ENCODE measurements at places on chromosomes 7 and 10.

DNA sequence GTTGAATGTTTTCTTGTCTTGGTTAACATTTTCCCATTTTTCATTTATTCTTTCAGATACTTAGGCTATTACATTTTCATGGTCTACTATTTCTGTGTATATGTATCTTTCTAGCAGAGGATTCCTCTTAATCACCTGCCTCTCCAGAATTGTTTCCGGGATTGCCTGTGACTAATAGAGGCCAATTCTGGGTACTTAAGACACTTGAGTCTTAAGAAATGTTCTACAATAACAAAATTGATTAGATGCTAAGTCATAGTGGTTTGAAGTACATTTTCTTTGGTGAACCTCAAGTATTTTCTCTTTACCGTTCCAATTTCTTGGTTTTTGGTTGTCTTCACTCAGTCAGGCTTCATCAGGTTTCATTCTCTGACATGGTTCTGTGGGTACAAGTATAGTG is 26.4 kb downstream of the BBS9 start:
- DNase-seq = no peak

DNA sequence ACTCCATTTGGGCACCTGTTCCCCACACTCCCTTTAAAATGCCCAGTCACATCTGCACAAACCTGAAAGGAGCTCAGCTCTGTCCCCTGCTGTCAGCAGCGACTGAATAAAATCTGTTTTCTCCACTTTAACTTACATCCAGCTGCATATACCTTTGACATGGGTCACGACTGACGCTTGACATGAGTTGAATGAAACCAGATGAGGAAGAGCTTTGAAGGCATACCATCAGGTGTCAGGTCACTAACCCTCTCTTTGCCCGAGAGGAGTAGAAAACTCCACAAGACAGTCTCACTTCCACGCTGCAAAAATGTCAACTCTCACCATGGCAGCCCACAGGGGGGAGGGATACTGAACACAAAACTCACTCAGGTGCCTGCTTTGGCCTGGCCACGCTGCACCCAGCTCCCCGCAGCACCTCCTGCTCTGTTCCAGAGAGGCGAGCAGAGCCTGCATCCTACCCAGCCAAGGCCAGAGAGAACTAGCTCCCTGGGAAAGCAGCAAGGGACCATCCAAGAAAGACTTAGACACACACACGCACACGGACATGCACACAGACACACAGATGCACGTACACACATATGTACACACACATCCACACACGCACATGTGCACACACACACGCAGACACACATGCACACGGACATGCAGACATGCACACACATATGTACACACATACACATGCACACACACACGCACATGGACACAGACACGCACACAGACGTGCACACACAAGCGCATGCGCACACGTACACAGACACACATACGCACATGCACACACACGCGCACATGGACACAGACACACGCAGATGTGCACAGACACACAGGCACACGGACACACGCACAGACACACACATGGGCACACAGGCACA is 191.0 kb downstream of the MAD1L1 start:
- no peak for DNase-seq

DNA sequence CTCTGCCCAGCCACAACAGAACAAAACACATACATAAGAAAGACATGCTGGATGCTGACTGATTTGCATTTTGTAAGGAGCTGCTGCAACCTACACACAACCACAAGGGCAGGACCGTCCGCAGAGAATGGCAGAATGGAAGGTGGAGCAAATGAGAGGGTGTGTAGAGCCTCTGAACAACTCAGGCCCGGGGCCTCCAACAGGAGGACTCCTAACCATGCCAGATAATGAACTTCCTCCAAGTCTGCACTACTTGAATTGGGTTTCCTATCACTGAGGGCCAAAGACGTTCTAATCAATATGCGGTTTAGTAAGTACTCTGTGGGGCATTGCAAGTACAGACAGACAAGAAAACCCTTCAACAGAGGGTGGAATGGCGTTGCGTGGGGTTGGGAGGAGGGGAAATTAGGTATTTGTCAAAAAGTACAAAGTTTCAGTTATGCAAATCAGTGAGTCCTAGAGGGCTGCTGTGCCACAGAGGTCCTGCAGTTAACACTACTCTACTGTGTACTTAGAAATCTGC is 14.6 kb downstream of the VOPP1 start:
- DNase-seq = peak; percentile 35

DNA sequence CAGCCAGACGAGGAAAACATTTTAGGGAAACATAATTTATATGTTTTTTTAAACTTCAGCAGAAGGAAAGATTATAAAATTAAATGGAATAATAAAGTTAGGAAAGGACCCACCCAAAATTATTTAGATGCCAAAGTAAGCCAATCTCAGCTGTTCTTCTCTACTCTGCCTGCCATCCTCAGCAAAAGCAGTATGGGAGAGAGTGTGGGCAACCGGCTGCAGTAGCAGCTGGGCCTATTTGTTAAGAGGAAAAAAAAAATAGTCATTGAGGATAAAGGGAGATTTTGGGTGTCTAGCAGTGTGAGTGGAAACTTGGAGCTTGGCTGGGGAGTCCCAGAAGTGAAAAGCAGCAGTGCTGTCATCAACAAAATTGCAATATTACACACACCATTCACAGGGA is 15.4 kb downstream of the SEMA3E start:
- DNase-seq = no peak

- no peak for DNase-seq
Measured at GRCh38 chr10:58979711-58980110, 196.7 kb upstream of the PHYHIPL start.

DNA sequence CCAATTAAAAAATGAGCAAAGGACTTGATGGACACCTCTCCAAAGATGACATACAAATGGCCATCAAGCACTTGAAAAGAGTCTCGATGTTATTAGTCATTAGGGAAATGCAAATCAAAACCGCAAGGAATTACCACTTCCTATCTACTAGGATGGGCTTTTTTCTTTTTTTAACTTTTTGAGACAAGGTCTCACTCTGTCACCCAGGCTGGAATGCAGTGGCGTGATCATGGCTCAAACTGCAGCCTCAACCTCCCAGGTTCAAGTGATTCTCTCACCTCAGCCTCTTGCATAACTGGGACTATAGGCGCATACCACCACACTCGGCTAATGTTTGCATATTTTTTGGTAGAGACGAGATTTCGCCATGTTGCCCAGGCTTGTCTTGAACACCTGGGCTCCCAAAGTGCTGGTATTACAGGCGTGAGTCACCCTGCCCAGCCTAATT is 13.6 kb downstream of the NKX1-2 start:
- DNase-seq = peak; percentile 57

DNA sequence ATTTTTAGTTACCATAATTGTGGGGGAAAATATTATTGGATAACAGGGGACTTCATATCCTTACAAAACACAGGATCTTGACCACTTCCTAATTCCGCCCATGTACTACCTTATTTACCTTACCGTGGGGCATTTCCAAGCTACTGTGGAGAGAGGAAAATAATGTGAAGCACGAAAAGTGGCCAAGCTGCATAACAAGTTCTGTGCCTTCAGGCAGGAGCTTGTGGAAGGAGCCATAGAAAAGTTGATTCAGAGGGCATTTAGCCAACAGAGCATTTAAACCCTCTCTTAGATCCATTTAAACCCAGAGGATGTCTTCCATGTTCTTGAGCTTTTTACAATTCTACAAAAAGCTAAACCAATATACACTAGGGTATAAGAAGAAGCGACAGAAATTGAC is 41.6 kb downstream of the DNAJB9 start:
- DNase-seq = no peak

DNA sequence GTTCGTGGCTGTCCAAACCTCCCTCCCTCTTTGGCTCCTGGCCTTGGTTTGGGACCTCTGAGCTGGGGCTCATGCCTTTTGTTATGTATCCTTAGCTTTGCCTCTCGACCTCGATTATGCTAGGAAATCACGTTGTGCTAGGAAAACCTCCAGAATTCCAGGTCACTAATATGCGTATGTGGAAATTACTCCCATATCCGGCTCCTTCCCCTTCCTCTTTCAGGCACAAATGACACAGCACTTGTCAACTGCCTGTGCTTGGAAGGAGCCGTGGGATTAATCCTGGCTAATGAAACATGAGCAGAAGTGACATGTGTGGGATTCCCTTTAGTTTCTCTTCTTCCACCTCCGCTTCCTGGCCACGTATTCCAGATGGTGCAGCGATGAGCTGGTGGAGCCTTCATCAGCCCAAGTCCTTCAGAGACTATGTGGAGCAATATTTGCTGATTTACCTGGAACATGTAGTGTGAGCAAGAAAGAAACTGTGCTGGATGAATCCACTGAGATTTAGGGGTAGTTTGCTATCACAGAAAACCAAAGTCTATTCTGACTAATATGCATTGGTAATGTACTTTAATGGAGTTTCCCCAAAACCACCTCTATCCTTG is 149.2 kb downstream of the REEP3 start:
- no peak for DNase-seq

- no peak for DNase-seq
Measured at GRCh38 chr10:29315814-29316213, 26.9 kb downstream of the LYZL1 start.

- DNase-seq = no peak
Measured at GRCh38 chr7:109009636-109010035, 440.0 kb downstream of the DNAJB9 start.

GRCh38 chr7:91847876-91848588 is 32.5 kb downstream of the MTERF1 start:
- no peak for DNase-seq

DNA sequence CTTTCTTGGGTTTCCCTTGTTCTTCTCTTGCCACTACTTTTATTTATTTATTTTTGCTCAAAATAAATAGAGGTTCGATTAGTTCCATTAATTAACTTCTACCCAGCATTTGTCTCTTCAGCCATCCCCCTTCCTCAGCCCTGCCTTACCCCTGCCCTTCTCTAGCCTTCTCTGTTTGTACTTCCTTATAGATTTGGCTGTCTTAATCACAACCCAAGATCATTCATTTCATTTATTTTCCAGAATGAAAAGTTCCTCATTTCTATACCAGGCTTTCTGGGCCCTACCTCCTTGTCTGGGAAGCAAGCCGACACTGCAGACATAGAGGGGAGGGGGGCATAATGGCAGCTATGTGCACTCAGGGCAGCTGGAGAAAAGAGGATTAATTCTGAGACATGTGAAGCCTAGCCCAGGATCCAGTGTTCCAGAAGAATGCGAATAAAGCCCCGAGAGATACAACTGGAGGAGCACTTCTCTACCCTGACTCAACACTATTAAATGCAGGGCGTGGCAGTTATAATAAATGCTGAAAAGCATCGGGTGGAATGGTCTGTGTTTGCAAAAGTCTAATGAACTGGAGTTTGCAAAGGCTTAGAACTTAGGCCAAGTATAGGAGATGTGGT is 6.4 kb upstream of the PDCD4 start:
- DNase-seq = no peak

DNA sequence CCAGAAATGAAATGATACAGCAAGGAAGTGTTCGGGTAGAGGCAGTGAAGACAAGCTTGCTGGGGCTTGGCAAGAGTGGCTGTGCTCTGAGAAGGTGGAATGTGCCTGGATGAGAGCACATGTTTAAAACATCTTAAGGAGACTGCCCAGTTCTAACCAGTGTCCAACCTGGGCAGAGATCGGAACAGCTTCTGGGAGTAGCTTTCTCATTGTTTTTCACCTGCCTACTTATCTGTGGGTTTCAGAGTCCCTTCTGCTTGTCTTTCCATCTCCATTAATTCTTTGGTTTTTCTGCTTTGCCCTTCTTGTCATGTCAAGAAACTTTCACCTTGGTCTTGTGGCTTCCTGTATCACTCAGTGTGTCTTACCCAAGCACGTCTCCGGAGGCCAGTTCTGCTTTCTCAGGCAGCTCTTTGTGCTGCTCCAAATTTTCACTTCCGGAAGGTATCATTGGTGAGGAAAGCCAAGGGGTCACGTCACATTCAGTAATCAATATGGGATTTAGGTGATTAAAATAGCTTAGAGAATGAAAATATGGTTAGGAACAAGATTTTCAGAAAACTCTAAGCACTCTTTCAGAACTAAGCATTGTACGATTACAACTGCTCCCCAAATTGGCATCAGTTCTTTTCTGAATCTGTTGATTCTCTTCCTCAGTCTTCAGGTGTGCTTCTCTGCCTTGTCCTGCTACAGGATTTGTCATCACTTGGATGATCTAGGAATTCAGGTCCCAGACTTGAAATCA is 5.5 kb upstream of the LAMB4 start:
- DNase-seq = peak; percentile 93

GRCh38 chr10:119166118-119166500 is 595 bp upstream of the SFXN4 start:
- DNase-seq = no peak

DNA sequence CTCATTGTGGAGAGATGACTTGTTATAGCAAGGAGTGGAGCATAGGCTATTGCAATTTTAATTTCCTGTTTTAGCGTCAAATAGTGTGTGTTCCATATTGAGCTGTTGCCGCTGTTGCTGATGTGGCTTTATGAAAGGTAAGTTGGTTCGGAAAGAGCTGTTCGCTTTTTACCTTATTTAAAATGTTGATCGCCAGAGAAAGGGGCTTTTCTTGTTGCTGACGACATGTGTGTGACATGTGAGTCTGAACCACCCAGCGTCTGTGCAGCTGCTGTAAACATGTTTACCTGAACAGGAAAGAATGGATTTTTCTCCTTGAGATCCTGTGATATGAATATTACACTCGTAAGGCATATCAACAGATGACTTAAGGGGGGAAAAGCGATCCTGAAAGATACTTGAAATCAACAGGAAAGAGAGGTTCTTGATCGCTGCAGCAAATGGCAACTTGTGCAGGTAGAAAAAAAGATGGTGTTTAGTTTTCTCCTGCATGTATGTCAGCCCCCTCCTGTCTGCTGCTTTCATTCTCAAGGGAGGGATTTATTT is 2.5 kb downstream of the ZEB1 start:
- peak; percentile 43 for DNase-seq

DNA sequence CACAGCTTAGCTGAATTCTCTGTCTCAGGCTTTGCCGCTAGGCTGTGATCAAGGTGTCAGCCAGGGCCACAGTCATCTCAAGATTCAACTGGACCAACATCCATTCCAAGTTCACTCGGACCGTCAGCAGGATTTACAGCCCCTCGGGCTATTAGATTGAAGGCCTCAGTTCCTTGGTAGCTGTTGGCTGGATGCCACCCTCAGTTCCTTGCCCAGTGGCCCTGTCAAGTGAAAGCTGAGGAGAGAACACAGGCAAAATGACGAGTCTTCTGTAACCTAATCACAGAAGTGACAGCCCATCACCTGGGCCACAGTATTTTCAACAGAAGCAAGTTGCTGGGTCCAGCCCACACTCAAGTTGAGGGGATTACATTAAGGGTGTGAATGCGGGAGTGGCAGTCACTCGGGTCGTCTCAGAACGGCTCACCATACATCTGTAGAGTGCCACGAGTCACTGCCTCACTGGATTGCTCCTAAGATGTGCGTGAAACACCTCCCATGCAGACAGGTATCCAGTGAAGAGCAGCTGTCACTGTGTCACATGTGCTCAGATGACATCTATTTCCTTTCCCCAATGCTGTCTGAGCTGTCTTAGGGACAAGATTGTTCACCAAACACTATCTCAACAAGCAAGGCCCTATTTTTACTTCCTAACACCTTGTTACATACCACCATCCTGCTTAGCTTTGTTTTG is 78.9 kb upstream of the PRLHR start:
- no peak for DNase-seq

DNA sequence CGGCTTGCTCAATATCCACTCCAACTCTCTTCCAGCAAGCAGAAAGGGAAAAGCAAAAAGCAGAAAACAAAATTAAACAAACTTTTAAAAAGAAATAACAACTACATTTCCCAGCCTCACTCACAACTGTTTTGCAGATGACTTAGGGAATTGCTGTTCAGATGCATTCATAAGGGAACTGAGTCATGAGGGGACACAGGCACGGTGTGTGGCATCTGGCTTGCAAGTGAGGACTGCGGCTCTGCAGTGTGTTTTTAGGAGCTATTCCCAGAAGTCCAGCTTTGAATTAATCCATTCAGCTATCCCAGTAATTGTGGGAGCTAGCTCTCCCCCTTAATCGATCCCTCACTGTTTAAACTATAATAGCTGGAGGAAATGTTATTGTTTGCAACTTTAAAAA is 30.3 kb downstream of the PTN start:
- DNase-seq = no peak

All from common myeloid progenitor, CD34-positive (primary cell).